ENCODE measurements at places on chromosomes 3 and 15.

DNA sequence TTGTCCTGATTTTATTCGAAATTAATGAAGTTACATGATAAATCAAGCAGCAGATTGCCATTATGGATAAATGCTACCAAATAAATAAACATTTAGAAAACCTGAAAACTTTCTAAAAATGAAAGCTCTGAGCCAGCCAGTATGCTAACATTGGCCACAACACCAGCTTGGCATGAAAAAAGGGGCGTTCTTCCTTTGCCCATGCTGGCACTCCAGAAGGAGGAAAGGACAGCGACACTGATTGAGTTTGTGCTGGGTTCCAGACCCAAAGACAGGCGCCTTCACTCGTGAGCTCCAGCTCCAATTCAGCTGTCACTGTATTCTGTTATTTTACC, 5.1 kb downstream of the STIMATE start:
- no peaks in the 10 kb centered on the region for H3K36me3 ChIP-seq
- no peak overlapping the region for H3K4me3 ChIP-seq
- H3K4me1 ChIP-seq: peaks cover 3% of the 10 kb centered on the region
- H3K27ac ChIP-seq: no peak overlapping the region
- DNase-seq: no peak

DNA sequence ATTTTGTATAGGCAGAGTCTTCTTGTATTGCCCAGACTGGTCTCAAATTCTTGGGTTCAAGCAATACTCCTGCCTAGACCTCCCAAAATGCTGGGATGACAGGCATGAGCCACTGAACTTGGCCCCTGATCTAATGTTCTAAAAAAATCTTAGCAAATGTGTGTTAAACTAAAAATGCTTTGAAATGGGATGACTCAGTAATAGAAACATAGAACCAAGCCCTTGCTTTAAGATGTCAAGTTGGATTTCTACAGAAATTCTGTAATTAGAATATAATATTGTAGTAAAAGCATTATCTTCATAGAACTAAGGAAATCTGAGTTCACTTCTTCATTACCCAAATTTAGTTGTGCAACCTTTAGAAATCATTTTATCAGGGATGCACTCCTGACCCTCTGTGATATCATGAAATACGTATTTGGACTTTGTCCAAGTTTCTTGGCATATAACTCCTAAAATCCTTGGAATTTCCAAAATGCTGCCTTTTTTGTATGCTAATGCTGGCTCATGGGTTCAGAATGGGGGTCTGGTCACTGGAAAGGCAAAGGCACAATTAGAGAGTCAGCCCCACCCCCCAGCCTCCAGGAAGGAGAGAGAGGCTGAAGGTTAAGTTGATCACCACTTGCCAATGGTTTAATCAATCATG, 217.3 kb downstream of the TP63 start:
- H3K4me1 ChIP-seq: no peaks in the 10 kb centered on the region
- H3K27ac ChIP-seq: no peak overlapping the region
- no peak for DNase-seq
- H3K4me3 ChIP-seq: no peak overlapping the region

GRCh38 chr3:103127098-103127630, 692.3 kb downstream of the ZPLD1 start:
- DNase-seq: no peak
- no peaks in the 10 kb centered on the region for H3K27me3 ChIP-seq
- H3K4me3 ChIP-seq: no peak overlapping the region
- no peaks in the 10 kb centered on the region for H3K4me1 ChIP-seq
- H3K27ac ChIP-seq: no peak overlapping the region

DNA sequence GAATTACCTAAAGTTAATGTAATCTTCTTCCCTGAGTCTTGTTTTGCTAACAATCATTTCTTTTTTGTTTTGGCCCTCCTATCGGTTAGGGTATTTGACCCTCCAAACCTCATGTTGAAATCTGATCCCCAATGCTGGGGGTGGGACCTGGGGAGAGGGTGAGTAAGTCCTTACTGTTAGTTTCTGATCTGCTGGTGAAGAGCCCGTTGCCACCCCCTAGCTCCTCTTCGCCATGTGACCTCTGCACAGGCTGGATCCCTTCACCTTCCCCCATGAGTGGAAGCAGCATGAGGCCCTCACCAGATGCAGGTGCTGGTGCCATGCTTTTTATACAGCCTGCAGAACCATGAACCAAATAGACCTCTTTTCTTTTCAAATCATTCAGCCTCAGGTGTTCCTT, 62.8 kb upstream of the ADCY5 start:
- H3K36me3 ChIP-seq: no peaks in the 10 kb centered on the region
- H3K4me1 ChIP-seq: no peaks in the 10 kb centered on the region
